Activated T-helper 9 cell treated with anti-CD3 and anti-CD28 coated beads, Interleukin-2, amount 50 U/mL, for 16 hours (primary cell): ENCODE measurements at places on chromosomes 3 and 15.

DNA sequence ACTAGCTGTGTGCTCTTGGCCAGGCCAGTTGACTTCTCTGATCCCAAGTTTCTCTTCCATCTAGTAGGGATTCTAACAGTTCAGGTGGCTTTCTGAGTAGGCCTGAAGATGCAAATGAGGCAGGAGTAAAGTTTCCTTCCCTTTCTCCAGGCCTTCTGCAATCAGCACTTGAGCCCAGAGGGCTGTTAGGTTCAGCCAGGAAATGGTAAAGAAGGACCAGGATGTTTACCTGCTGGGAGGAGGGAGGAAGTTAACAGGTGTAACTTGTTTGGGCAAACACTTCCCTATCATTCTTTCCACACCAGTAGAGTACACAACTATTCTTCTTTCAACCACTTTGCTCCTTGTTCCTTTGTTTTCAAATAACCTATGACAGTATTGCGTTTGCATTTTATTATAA is 13.3 kb upstream of the TNFSF10 start:
- DNase-seq = no peak

DNA sequence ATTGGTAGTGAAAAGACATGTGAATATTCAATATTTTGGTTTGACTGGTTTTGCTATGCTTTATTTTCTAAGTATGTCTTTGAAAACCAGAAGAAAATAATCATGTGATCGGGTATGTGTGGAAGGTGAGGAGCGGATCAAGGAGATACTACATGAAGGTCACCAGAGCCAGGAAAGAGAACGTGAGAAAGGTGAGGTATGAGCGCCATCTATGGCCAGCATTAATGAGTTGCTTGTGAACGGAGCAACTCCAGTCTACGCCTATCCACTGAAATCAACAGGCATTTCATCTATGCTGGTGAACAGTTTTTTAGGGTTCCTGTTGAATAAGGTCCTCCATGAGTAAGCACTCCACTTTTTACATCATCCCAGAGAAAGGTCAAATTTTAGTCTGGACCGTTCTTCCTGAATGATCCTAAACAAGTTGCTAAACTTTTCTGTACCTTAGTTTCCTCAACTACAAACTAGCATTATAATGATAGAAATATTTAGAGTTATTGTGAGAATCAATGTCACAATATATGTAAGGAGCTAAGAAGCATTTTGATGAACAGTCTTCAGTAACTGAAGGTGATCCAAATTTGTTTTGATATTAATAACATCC is 1435.2 kb upstream of the CADM2 start:
- DNase-seq = no peak

- peak; percentile 15 for DNase-seq
These were observed 1.0 kb downstream of the PAK2 start for GRCh38 chr3:196740481-196741248.

DNA sequence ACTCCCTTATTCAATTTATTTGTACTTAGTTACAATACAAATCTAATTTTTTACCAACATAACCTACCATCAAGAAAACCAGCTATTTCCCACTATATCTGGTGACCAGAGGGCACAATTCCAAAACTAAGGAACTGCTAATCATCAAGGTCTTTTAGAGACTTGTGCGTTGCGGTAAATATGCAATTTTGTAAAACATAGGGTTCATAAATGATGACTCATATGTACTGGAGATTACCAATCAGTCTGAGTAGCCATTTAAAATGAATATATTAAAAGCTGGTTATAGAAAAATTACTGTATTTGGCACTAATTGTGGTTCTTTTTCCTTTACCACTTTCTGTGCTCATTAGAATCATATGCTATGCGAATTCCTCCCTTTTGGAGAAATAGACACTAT is 859.6 kb downstream of the ROBO1 start:
- DNase-seq = no peak

DNA sequence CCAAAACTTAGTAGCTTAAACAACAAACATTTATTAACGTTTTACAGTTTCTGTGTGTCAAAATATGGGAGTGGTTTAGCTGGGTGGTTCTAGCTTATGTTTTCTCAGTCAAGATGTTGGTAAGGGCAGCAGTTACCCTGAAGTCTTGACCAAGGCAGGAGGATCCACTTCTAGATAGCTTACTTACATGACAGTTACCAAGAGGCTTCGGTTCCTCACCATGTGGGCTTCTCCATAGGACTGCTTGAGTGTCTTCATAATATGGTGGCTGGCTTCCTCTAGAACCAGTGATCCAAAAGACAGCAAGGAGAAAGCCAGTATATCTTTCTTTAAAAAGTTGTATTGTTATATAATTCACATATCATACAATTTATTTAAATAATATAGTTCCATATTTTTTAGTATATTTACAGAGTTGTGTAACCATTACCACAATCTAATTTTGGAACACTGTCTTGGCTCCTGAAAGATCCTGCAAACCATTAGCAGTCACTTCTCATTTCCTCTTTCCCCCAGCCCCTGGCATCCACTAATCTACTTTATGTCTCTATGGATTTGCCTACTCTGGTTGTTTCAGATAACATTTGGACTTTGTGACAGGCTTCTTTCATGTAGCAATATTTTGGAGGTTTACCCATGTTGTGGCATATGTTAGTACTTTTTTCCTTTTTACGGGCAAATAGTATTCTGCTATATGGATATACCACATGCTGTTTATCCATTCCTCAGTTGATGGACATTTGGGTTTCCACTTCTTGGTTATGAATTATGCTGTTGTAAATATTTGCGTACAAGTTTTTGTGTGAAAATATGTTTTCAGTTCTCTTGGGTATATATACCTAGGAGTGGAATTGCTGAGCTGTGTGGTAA is 33.3 kb downstream of the MAPK6 start:
- no peak for DNase-seq

DNA sequence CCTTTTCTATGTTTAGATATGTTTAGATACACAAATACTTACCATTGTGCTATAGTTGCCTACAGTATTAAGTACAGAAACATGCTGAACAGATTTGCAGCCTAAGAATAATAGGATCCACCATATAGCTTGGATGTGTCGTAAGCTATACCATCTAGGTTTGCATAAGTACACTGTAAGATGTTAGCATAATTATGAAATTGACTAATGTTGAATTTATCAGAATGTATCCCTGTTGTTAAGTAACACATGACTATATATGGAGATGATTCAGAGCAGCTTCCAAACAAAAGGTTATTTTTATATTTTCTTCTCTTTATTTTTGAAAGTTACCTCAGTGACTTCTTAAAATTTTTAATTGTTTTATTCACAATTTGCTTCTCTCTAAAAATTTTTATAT is 2.4 kb downstream of the SLC28A2 start:
- DNase-seq = no peak

DNA sequence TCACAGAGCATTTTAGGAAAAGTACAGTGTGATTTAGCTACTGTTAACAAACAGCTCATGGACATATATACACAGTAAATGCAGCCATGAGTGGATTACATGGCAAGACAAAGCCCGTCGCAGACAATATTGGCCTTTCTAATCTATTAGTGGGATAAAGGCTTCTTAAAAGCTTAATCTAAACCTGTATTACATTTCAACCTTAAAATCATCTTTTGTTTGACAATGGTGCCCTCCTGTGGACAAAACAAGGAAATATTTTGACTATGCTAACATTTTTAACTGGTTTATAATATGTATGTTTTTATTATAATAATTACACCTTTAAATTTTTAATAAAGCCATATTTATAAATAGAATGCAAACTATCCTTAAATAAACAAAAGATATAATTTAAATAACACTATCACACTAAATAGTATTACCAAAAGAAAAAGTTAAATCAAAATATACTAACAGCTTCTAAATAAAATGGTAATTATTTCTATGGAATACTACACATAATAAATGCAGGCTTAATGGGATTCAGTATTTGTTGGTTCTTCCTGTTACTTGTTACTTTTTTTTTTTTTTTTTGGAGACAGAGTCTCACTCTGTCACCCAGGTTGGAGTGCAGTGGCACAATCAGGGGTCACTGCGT is 38.6 kb downstream of the TAFA4 start:
- DNase-seq = no peak
